Muscle of leg (tissue), 16 donors: ENCODE measurements at places on chromosomes 2 and 18. TPM values are rescaled to one million over a fixed set of nuclear protein-coding genes. Genes with fewer than 3 reads are reported as not detected.

TM4SF20 gene
- not detected for polyA plus RNA-seq

OSBPL6 gene
- polyA plus RNA-seq, result 9.5 TPM

KIAA2012 gene
- 0.14 TPM for polyA plus RNA-seq

APCDD1 gene
- polyA plus RNA-seq, result 66.2 TPM

SKOR2 gene
- polyA plus RNA-seq, result not detected

GRCh38 chr2:33068261-33068660, 121.5 kb downstream of the LTBP1 start:
- no peak overlapping the region for H3K4me3 ChIP-seq
- no peaks in the 10 kb centered on the region for H3K27me3 ChIP-seq
- DNase-seq, result no peak
- no peaks in the 10 kb centered on the region for H3K36me3 ChIP-seq

DNA sequence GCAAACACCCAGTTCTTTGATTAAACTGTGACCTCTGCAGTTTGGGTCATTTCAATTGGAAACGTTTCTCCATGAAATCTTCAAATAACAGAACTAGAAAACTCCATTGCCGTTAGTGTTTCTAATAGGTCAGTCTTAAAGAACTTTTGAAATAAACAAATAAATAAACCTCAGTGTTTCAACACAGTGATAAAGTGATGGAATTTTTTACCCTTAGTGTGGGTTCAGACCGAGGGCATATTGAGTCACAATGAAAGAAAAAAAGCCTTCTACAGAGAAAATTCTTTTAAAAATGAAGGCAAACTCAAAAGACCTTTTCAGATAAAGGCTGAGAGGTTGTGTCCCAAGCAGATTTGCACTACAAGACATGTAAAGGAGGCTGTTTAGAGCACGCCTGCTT, 149.6 kb downstream of the NCKAP5 start:
- H3K27ac ChIP-seq, result no peak overlapping the region
- DNase-seq, result no peak
- H3K4me3 ChIP-seq, result no peak overlapping the region
- H3K4me1 ChIP-seq, result peaks cover 16% of the 10 kb centered on the region
- H3K27me3 ChIP-seq, result no peaks in the 10 kb centered on the region

GRCh38 chr2:110866045-110866444, 133.7 kb downstream of the ACOXL start:
- no peak for DNase-seq
- H3K27me3 ChIP-seq, result peaks cover 3% of the 10 kb centered on the region
- peaks cover 7% of the 10 kb centered on the region for H3K4me1 ChIP-seq
- no peaks in the 10 kb centered on the region for H3K36me3 ChIP-seq
- no peak overlapping the region for H3K27ac ChIP-seq
- H3K4me3 ChIP-seq, result no peak overlapping the region

- DNase-seq, result no peak
- H3K27ac ChIP-seq, result no peak overlapping the region
- no peaks in the 10 kb centered on the region for H3K36me3 ChIP-seq
- H3K4me1 ChIP-seq, result peaks cover 13% of the 10 kb centered on the region
Observed at GRCh38 chr18:76521417-76522121, 26.5 kb upstream of the ZNF516 start.

- H3K36me3 ChIP-seq, result no peaks in the 10 kb centered on the region
- H3K4me1 ChIP-seq, result no peaks in the 10 kb centered on the region
- DNase-seq, result no peak
- no peaks in the 10 kb centered on the region for H3K27me3 ChIP-seq
- no peak overlapping the region for H3K27ac ChIP-seq
- H3K4me3 ChIP-seq, result no peak overlapping the region
Observed at GRCh38 chr2:215729985-215730620, 283.2 kb downstream of the MREG start.

DNA sequence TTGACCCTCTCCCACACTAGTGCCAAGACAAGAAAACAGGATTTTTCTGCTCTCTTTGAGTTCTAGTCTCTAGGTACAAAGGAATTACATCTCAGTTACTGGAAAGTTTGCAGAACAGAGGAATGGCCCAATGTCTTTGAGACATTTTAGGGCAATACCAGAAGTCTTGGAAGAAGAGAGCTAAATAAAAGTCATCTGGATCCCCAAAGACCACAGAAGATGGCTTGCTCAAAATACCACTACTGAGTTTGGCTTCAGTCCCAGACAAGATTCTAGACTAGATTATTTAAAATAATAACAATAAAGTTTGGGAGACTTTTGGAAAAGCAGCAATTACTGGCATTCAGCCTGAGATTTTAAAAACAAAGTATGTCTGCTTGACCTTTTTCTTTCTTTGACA, 61.9 kb upstream of the HK2 start:
- no peak overlapping the region for H3K27ac ChIP-seq
- peaks cover 2% of the 10 kb centered on the region for H3K4me1 ChIP-seq
- H3K36me3 ChIP-seq, result no peaks in the 10 kb centered on the region
- H3K4me3 ChIP-seq, result no peak overlapping the region
- peak; percentile 76 for DNase-seq

- H3K27ac ChIP-seq, result no peak overlapping the region
- DNase-seq, result peak; percentile 72
- no peaks in the 10 kb centered on the region for H3K27me3 ChIP-seq
- H3K4me1 ChIP-seq, result peaks cover 24% of the 10 kb centered on the region
Observed at GRCh38 chr2:216833061-216833460, 26.8 kb downstream of the TNP1 start.

GRCh38 chr18:64332835-64333234, 183.9 kb upstream of the LINC00305 start:
- DNase-seq, result no peak
- H3K4me1 ChIP-seq, result no peaks in the 10 kb centered on the region
- H3K4me3 ChIP-seq, result no peak overlapping the region
- H3K36me3 ChIP-seq, result no peaks in the 10 kb centered on the region
- H3K27ac ChIP-seq, result peak overlapping the region; percentile 13

GRCh38 chr2:5756272-5756671, 64.1 kb downstream of the SOX11 start:
- DNase-seq, result no peak
- no peaks in the 10 kb centered on the region for H3K36me3 ChIP-seq
- peaks cover 6% of the 10 kb centered on the region for H3K27me3 ChIP-seq
- H3K27ac ChIP-seq, result no peak overlapping the region

- H3K27ac ChIP-seq, result peak overlapping the region; percentile 60
- peak; percentile 42 for DNase-seq
- H3K36me3 ChIP-seq, result no peaks in the 10 kb centered on the region
- no peak overlapping the region for H3K4me3 ChIP-seq
- peaks cover 30% of the 10 kb centered on the region for H3K4me1 ChIP-seq
- H3K27me3 ChIP-seq, result no peaks in the 10 kb centered on the region
Observed at GRCh38 chr2:232310121-232310520, 68.4 kb upstream of the ALPP start.

DNA sequence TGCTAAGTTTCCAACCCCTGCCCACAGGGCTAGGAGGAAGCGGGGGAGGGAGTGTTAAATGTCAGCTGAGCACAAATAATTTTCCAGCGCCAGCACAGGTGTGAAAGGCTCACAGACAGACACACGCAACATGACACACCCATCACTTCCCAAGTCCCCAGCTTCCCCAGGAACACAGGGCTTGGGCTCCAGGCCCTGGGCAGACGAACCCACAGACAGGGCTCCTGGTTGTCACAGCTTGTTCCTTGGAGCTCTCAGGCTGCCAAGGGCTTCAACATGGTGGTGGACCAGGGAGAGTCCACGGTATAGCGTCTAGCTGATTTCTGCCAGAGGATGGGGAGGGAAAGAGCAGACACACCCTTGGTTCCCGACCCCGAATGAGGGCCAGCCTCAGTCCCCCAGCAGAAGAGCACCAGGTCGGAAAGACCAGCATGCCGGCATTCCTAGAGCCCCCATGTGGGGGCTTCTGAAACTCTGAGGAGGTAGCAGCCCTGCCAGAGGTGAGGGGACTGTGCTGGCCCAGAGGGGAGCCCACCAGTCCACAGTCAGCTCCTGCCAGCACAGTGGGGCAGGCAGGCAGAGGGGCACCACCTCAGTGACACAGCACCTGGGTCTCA, 1.9 kb downstream of the DUSP2 start:
- H3K27ac ChIP-seq, result no peak overlapping the region
- peaks cover 46% of the 10 kb centered on the region for H3K4me1 ChIP-seq
- no peaks in the 10 kb centered on the region for H3K36me3 ChIP-seq
- H3K27me3 ChIP-seq, result peaks cover 12% of the 10 kb centered on the region

- H3K27me3 ChIP-seq, result no peaks in the 10 kb centered on the region
- H3K4me3 ChIP-seq, result no peak overlapping the region
- no peaks in the 10 kb centered on the region for H3K4me1 ChIP-seq
- DNase-seq, result no peak
- no peaks in the 10 kb centered on the region for H3K36me3 ChIP-seq
Observed at GRCh38 chr2:221997100-221997499, 301.7 kb downstream of the PAX3 start.

DNA sequence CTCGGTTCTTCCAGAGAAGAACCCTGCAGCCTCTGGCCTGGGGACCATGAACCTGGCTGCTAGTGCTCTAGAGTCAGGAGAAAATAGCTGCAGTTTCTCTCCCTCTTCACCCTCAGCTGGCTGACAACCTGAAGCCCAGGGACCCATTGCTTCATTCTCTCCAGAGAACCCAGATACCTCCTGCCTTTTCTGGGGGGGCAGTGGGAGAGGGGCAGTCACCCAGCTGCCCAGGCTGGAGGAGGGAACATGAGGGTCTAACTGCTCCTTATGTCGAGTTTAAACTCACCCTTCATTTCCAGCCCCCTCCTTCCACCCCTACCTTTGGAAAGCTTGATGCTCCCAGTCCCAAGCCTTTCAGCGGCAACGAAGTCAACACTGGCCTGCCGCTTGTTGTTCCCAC, 7.6 kb upstream of the ZFAND2B start:
- H3K27me3 ChIP-seq, result peaks cover 2% of the 10 kb centered on the region
- no peaks in the 10 kb centered on the region for H3K36me3 ChIP-seq
- H3K4me1 ChIP-seq, result no peaks in the 10 kb centered on the region
- no peak for DNase-seq
- no peak overlapping the region for H3K27ac ChIP-seq
- no peak overlapping the region for H3K4me3 ChIP-seq

- peaks cover 3% of the 10 kb centered on the region for H3K36me3 ChIP-seq
- peaks cover 3% of the 10 kb centered on the region for H3K27me3 ChIP-seq
- peaks cover 21% of the 10 kb centered on the region for H3K4me1 ChIP-seq
- no peak overlapping the region for H3K27ac ChIP-seq
Observed at GRCh38 chr2:150483532-150483931, 3.9 kb downstream of the RND3 start.

DNA sequence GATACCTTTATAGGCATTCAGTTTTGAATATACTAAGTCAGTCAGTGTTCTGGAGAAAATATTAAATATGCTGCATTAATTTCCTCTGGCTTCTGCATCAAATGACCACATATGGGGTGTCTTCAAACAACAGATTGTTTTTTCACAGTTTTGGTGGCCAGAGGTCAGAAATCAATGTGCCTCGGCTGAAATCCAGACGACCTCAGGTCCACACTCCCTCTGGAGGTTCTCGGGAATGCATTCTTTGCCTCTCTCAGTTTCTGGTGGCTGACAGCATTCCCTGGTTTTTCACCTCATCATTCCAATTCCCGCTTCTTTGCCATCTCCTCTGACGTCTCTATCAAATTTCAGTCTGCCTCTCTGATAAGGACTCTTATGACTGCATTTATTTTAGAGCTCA, 142.3 kb downstream of the ZNF407 start:
- H3K27ac ChIP-seq, result no peak overlapping the region
- H3K27me3 ChIP-seq, result no peaks in the 10 kb centered on the region
- H3K36me3 ChIP-seq, result no peaks in the 10 kb centered on the region

- H3K4me3 ChIP-seq, result no peak overlapping the region
- no peaks in the 10 kb centered on the region for H3K36me3 ChIP-seq
- H3K27me3 ChIP-seq, result no peaks in the 10 kb centered on the region
- H3K27ac ChIP-seq, result no peak overlapping the region
Observed at GRCh38 chr2:78585871-78586270, 439.6 kb upstream of the REG3G start.

- H3K27me3 ChIP-seq, result no peaks in the 10 kb centered on the region
- H3K27ac ChIP-seq, result no peak overlapping the region
- peaks cover 3% of the 10 kb centered on the region for H3K4me1 ChIP-seq
- no peaks in the 10 kb centered on the region for H3K36me3 ChIP-seq
Observed at GRCh38 chr2:60885683-60886082, 4.3 kb downstream of the REL start.

- peak; percentile 20 for DNase-seq
- peaks cover 17% of the 10 kb centered on the region for H3K36me3 ChIP-seq
- H3K27me3 ChIP-seq, result no peaks in the 10 kb centered on the region
- H3K4me3 ChIP-seq, result no peak overlapping the region
- no peak overlapping the region for H3K27ac ChIP-seq
Observed at GRCh38 chr2:161208527-161209139, 48.4 kb downstream of the TANK start.

DNA sequence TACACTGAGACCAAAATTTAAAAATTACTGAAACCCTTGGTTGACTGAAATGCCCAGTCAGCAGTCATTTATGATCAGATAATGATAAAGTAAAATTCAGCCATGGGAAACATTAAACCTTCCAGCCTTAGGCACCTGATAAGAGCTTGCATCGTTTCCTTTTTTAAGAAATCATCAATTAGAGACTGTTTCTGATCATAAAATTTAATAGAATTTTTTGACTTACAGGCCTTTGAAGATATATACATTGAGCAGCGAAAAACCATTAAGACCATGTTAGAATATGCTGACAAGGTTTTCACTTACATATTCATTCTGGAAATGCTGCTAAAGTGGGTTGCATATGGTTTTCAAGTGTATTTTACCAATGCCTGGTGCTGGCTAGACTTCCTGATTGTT, 99.6 kb upstream of the CSRNP3 start:
- H3K27me3 ChIP-seq, result no peaks in the 10 kb centered on the region
- no peak for DNase-seq
- H3K4me1 ChIP-seq, result no peaks in the 10 kb centered on the region
- H3K36me3 ChIP-seq, result no peaks in the 10 kb centered on the region
- no peak overlapping the region for H3K4me3 ChIP-seq
- no peak overlapping the region for H3K27ac ChIP-seq

GRCh38 chr2:66448136-66448991, 13.4 kb downstream of the MEIS1 start:
- no peak overlapping the region for H3K27ac ChIP-seq
- peaks cover 25% of the 10 kb centered on the region for H3K27me3 ChIP-seq
- peaks cover 4% of the 10 kb centered on the region for H3K4me1 ChIP-seq
- DNase-seq, result no peak

GRCh38 chr2:235458839-235459273, 35.0 kb upstream of the AGAP1 start:
- no peak overlapping the region for H3K27ac ChIP-seq
- no peaks in the 10 kb centered on the region for H3K36me3 ChIP-seq
- H3K4me1 ChIP-seq, result no peaks in the 10 kb centered on the region
- H3K27me3 ChIP-seq, result no peaks in the 10 kb centered on the region

DNA sequence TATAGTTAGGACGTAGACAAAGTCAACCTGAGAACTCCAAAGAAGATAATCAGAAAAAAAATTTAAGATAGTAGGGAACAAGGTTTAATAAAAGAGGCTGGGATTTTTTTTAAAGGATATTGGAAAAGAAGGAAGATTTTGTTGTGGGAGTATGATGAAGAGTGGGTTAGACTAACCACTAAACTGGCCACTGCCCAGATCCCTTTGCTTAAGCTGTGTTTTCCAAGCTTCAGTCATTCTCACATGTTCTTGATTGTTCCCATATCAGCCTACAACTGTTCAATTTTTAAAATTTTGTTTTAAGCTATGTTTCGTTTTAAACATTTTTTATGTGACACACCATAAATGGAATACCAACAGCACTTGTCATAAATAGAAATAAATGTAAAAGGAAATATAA, 284.5 kb upstream of the MMADHC start:
- no peaks in the 10 kb centered on the region for H3K27me3 ChIP-seq
- H3K36me3 ChIP-seq, result no peaks in the 10 kb centered on the region
- H3K4me3 ChIP-seq, result no peak overlapping the region
- no peak for DNase-seq

- H3K36me3 ChIP-seq, result no peaks in the 10 kb centered on the region
- peak overlapping the region; percentile 29 for H3K27ac ChIP-seq
- H3K4me3 ChIP-seq, result no peak overlapping the region
- no peak for DNase-seq
- no peaks in the 10 kb centered on the region for H3K27me3 ChIP-seq
Observed at GRCh38 chr2:37851428-37851827, 73.7 kb upstream of the RMDN2 start.
